RPMI7951 (cell line): ENCODE measurements at places on chromosomes 7 and 10. TPM values are rescaled to one million over a fixed set of nuclear protein-coding genes. Genes with fewer than 3 reads are reported as not detected.

DNA sequence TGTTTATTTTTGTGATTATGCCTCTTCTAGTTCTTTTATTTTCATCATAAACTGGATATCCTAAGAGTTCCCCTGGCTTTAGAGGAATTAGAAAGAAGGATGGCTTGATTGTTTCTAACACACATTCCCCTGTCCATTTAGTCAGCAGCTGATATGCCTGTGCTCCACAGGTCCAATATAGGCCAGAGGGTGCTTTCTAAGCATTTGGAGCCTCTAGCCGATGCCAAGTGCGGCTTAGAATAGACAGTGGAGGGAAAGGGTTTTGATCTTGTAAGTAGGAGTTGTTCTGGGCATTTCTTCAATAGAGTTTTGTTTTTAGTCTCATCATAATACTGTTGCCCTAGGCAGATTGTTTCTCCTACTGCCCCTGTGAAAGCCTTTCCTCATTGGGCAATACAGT, 6.6 kb downstream of the CYP3A43 start:
- no peak for DNase-seq

DNA sequence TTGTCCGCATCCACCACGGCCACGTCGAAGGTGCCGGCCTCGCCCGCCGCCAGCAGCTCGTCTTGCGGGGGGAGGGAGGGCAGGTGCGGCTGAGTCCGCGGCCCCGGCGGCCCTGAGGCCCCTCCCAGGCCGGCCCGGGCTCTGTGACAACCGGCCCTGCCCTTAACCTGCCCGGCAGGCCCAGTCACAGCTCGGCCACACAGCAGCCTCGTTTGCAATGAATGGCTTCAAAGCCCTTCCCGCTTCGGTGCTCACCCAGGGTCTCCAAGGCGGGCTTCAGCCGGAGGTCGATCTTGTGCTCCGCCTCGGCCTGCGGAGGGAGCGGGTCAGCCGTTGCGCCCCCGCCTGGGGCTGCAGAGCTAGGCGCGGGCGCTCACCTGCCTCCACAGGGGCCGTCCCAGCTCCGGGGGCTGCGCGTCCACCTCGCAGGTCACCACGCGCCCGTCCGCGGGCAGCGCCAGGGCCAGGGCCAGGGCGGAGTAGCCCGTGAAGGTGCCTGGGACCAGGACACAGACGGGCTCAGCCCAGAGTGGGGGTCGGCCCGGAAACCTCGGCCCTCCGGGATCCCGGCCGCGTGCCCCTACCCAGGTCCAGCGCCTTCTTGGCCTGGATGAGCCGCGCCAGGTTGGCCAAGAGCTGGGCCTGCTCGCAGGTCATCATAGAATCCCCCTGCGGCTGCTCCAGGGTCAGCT, 928 bp downstream of the COMTD1 start:
- no peak for DNase-seq

DNA sequence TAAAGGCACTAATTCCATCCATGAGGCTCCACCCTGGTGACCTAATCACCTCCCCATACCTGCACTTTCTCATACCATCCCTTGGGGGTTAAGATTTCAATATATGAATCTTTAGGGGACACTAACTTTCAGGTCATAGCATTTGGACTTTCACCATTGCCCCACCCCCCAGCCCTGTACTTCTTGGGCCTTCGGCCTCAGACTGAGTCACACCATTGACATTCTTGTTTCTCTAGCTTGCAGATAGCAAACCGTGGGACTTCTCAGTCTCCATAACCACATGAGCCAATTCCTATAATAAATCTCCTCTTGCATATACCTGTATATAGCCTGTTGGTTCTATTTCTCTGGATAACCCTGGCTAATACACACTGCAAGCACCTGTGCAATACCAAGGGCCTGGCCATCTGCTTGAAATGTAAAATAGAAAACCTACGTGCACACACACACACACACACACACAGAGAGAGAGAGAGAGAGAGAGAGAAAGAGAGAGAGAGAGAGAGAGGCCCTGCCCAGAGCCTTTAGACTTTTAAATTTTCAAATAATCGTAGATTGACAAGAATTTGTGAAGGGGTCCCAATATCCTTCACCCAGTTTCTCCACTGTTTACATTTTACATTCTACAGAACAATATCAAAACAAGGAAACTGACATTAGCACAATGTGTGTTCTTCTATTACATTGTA, 25.3 kb downstream of the ANXA8 start:
- DNase-seq: peak; percentile 52

GRCh38 chr10:14549496-14549895, 218.8 kb upstream of the FRMD4A start:
- DNase-seq: no peak

The TDRD1 gene
- total RNA-seq: not detected in 2 replicates

- DNase-seq: peak; percentile 83
Measured at GRCh38 chr10:103765168-103765567, 90.2 kb downstream of the SH3PXD2A start.

- no peak for DNase-seq
Measured at GRCh38 chr7:34189031-34189430, 283.7 kb downstream of the BMPER start.

GRCh38 chr7:31033674-31034300, 18.3 kb upstream of the ADCYAP1R1 start:
- DNase-seq: no peak

The WDR86 gene
- total RNA-seq: not detected in 2 replicates

The NPFFR1 gene
- total RNA-seq: not detected in 2 replicates

GRCh38 chr7:106568002-106568679, 92.8 kb downstream of the CCDC71L start:
- no peak for DNase-seq

DNA sequence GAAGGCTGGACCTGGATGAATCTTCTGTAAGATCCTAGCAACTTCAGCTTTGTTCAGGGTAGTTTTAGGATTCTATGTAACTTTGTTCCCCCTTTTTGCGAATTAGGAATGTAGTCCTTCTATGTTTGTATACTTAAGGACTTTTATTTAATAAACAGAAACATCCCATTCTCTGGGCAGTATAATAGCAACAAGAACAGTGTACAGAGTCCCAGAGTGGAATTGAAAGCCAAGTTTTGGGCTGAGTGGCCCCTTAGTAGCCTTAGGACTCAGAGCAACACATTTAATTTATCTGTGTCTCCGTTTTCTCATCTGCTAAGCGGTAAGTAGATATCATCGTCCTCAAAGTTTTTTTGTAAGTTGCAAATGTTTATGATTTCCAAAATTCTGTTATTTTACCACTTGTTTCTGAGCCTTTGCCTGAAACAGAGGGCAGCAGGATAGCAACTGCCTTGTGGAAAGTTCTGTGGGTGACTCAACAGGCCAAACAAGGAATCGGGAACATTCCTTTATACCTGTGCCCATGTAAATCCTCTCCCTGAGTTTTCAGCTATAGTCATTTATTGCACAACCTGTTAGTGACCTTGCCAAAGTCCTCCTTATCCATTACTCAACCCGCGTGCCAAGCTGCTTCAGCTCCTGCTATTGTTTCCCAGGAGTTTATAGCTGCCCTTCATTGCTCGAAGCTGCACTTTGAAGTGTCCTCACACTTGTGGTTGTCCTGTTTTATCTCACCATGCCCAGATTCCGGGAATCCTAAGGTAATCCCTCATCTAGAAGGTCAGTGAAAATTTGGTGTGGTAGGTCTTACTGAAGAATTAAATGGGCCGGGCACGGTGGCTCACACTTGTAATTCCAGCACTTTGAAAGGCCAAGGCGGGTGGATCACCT, 199.1 kb upstream of the AHR start:
- peak; percentile 40 for DNase-seq

The FAM13C gene
- 3.4 and 4.1 TPM in 2 replicates for total RNA-seq

The NXPH1 gene
- total RNA-seq: not detected in 2 replicates

The TMEM139 gene
- total RNA-seq: not detected in 2 replicates

DNA sequence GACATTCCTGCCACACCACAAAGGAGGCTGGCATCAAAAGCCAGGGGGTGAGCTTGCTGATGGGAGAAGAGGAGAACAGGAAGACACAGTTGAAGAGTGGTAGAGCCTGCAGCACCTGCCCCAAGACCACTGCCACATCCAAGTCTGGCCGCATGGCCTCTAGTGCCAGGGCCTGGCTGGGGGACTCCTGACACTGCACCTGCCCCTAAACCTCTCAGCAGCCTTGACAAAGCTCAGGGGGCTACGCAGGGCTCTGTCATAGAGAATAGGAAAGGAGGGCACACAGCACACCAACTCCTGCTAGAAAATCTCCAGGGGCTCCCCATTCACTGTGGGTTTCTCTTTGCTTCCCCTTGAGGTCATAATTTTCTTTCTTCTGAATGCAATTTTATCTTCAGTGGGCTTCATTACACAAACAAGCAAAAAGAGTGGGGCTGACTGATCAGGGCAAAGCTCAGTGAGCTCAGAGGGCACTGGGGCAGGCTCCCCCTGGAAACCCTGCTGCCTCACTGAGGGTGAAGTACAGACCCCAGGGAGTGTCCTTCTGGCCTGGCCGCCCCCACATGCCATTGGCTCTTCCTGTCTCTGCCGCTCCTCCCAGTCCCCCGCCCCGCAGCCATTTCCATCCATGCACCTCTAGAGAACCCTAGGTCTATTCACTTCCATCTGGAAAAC, 37.2 kb downstream of the VOPP1 start:
- no peak for DNase-seq

DNA sequence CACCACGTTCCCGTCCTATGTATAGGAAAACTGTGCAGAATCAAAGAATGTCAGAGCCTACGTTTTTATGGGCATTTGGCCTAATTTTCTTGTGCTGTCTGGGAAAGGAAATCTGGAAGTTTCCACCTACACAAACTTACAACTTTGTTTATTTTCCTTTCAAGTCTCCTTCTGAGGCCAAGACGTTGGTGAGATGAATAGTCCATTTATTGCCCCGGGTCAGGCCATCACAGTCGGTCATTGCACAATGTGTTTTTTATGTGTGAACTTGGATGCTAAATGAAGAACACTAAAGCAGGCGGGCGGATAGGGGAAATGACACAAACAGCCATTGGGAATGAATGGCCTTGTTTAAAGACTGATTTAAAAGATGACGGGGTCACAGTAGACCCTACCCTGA, 38.6 kb downstream of the TRIL start:
- peak; percentile 70 for DNase-seq

DNA sequence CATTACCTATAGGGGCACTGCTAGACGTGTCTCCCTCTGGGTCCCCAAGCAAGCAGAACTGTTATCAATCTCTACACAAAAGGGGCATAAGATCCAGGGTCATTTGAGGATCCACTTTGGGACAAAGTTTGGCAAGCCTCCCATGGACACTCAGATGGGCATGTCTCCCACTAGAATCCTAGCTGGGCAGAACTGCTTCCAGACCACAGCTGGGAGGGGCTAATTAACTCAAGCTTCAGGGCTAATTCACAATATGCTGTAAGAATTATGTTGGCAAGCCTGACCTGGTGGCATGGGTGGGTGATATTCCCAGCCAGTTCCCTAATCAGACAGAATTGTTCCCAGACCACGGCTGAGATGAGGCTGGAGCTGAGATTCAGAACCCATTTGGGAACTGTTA, 738.4 kb upstream of the FZD8 start:
- DNase-seq: peak; percentile 67

DNA sequence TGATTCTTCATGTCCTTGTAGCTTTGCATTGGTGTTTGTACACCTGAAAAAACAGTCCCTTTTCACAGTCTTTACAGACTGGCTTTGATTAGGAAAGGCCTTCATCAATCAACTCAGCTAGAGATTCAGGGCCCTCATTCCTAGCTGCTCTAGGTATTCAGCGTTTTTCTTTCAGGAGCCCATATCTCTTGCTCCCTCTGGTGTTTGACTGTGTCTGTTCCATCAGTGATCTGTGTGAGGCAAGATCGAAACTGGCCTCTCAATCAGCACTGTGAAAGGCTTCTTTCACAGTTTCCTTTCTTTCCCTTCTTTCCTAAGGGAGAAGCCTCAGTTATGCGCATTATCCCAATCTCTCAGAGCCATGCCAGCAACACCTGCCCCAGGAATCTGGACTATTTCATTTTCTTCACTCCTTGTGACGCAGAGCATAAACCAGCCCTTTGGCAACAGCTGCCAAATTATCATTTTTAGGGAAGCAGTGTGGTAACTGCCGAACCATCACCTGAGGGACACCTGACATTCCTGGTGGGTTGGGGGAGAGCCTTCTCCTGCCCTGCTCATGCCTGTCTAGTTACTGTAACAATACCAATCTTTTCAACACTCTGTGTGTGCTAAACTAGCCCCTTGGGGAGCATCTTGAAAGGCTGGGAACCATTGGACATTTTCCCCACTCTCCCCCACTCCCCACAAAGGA, 75.7 kb upstream of the CCDC71L start:
- peak; percentile 84 for DNase-seq

- no peak for DNase-seq
Measured at GRCh38 chr10:62699148-62699547, 105.4 kb upstream of the ADO start.

- no peak for DNase-seq
Measured at GRCh38 chr7:122487131-122487530, 182.6 kb upstream of the FEZF1 start.

DNA sequence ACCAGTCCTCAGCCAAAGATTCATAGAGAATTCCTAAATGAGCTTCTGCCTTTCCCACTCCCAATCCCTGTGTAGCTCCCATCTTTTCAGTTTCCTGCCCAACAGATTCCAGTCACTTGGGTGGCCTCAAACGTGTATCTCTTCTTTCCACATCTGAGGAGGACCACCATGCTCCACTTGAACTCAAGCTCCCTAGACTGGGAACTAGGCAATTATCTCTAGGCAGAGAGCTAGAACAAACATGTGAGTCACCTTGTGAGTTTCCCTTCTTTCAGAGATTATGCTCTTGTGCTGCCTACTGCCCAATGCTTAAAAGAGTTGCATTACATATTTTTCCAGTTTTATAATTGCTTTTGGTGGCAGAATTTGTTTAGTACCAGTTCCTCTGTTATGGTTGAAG, 178.0 kb downstream of the MDFIC start:
- DNase-seq: peak; percentile 56

The SPDYE1 gene
- not detected in 2 replicates for total RNA-seq

The MAT1A gene
- not detected in 2 replicates for total RNA-seq

The SNX8 gene
- total RNA-seq: 8.9 and 24.2 TPM in 2 replicates

GRCh38 chr7:116616555-116617059, 55.4 kb upstream of the MET start:
- peak; percentile 54 for DNase-seq

The ASB10 gene
- not detected in 2 replicates for total RNA-seq

DNA sequence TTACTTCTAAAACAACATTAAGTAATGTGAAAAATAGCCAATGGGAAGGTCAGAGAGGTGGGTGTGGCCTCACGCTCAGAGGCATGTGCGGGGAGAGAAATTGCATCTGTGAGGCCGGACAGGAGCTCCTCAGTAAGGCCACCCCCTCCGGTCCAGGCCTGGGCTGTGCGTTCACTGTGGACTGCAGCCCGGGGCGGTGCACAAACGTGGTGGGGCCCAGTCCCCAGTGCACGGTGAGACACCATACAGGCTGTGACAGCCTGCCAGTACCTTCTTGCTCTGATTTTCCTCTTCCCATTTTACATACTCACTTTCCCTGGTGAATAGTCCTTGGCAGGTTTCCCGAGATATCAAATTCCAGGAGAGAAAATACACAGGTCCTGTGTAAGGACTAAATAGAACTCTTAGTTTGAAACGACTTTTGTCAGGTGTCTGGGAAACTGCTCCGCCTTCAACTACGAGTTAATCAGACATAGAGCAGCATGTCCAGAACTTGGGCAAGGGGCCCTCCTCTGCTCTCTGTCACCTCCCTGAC, 174.1 kb upstream of the MKI67 start:
- no peak for DNase-seq
